Thymus (tissue), 14 donors: ENCODE measurements at places on chromosomes 7 and 10. TPM values are rescaled to one million over a fixed set of nuclear protein-coding genes. Genes with fewer than 3 reads are reported as not detected.

DNA sequence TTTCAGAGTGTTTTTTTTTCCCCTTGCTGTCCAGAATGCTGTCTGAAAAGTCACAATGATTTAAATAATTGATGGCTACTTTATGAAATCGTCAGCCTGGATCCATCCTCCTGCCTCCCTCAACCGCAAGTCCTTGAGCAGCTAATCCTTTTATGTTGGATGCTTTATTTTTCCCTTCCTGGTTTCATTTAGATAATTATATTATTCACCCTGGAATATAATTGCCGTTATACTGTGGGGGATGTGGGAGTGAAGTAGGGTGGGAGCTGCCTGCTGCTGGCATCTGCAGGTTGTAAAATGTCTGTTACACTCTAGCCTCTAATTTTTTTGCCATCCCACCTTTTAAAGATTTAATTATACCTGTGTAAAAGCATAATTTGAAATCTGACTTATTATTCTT lies 290.5 kb upstream of the LRGUK start:
- H3K27ac ChIP-seq: no peak overlapping the region
- H3K4me1 ChIP-seq: no peaks in the 10 kb centered on the region
- H3K27me3 ChIP-seq: no peaks in the 10 kb centered on the region

- H3K4me3 ChIP-seq: no peak overlapping the region
- H3K27ac ChIP-seq: no peak overlapping the region
- DNase-seq: no peak
- H3K27me3 ChIP-seq: no peaks in the 10 kb centered on the region
Measured at GRCh38 chr10:81603106-81603620, 271.8 kb upstream of the NRG3 start.

DNA sequence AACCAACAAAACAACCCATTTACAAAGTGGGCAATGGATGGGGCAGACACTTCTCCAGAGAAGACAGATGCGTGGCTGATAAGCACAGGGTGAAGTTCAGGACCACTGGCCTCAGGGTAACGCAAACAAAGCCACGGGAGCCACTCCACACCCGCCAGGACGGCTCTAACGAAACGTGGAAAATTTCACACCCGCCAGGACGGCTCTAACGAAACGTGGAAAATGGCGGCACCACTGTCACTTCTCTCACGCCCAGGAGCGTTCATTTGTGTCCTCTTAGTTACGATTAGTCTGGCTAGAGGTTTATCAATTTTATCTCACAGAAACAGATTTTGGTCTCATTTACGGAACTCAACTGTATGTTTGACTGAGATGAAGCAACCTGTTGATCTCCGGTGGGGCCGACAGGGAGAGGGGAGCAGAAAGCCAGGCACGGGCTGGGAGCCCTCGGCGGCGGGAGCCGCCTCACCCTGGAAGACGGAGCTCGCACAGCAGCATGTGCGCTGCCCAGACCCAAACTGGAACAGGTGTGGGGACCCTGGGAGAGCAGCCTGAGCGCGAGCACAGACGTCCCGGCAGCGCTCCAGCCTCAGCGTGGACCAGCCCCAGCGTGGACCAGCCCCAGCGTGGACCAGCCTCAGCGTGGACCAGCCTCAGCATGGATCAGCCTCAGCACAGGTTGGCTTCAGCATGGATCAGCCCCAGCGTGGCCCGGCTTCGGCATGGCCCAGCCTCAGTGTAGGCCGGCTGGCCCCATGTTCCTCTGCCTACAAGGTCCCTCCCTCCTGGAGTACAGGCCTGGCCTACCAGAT lies 243.5 kb downstream of the MAD1L1 start:
- peaks cover 61% of the 10 kb centered on the region for H3K4me1 ChIP-seq
- H3K27ac ChIP-seq: no peak overlapping the region
- no peak for DNase-seq
- no peaks in the 10 kb centered on the region for H3K27me3 ChIP-seq
- H3K4me3 ChIP-seq: no peak overlapping the region
- H3K36me3 ChIP-seq: peaks cover 8% of the 10 kb centered on the region

TMEM236 gene
- total RNA-seq: 0.24 TPM
